Stimulated activated CD8-positive, alpha-beta memory T cell treated with anti-CD3 and anti-CD28 coated beads, Interleukin-2, amount 100 ng/mL, for 1 hour (primary cell): ENCODE measurements at places on chromosomes 13 and 19.

- DNase-seq = no peak
Measured at GRCh38 chr19:5246554-5247155, 94.0 kb downstream of the PTPRS start.

- DNase-seq = no peak
Measured at GRCh38 chr13:75760131-75761021, 124.2 kb downstream of the LMO7 start.

GRCh38 chr13:109254274-109254673, 532.1 kb downstream of the IRS2 start:
- DNase-seq = no peak

DNA sequence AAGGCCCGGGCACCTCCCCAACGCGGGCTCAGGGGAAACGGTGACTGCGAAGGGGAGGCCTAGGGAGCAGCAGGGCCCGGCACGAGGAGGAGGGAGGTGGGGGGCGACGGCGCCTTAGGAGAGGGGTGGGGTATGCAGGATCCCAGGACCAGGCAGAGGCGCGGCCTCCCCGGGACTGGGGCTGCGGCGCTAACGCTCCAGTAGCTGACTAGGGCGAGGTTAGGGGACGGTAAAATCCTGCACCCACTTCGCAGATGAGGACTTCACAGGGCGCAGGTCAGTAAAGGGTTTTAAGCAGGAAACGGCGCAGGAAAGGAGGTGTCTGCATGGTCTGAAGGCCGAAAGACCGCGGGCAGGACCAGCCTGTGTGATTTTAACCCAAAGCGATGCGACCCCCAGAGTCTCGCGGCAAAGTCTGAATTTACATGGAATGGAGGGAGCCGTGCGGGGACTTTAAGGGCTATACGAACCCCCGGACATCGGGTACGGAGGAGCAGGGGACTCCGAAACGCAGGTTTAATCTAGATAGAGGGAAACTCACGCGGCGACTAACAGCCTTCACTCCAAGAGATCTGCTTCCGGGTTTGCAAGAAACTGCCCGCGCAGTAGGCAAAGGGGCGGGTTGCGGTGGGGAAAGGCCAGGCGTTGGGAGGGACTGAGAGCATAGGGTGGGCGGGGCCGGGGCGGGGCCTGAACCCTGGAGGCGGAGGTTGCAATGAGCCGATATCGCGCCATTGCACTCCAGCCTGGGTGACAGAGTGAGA, at the start of gene ZNF665:
ZNF665 (minus strand) TSS at position 588 of the 764 bp plus-strand sequence. CDS start 10,460 bp downstream, outside the sequence.
- DNase-seq = peak; percentile 60

DNA sequence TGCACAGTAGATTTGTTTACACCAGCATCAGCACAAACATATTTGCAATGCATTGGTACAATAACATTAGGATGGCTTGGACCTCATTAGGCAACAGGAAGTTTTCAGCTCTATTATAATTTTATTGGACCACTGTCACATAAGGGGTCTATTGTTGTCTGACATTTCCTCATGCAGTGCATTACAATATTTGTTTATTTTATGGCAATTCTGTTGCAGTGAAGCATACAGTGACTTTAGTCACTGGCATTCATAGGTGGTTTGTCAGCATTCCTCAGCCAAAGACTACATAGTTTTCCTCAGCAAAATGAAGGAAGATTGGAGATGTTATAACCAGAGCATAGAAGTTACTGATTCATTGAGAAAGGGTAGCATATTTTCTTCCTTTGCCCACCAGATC, 1732.9 kb downstream of the PCDH9 start:
- DNase-seq = no peak

- no peak for DNase-seq
Measured at GRCh38 chr13:91375116-91375729, 23.2 kb upstream of the GPC5 start.
